ENCODE measurements at places on chromosomes 12 and 14. TPM values are rescaled to one million over a fixed set of nuclear protein-coding genes. Genes with fewer than 3 reads are reported as not detected.

DNA sequence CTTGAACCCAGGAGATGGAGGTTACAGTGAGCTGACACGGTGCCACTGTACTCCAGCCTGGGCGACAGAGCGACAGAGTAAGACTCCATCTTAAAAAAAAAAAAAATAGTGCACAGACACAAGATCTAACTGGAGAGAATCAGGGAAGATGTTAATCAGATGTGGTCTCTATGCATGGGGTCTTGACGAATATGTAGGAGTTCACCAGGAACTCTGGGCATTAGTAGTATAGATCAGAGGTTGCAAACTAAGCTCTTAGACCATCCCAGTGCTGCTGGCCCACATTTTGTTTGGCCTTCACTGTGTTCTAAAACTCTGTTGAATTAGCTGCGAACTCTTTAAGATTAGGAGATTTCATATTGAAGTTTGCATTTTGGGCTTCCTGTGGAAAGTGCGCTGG is 31.6 kb downstream of the SNRNP35 start:
- no peaks in the 10 kb centered on the region for H3K36me3 ChIP-seq
- DNase-seq = no peak
- H3K4me3 ChIP-seq = no peak overlapping the region
- H3K27ac ChIP-seq = no peak overlapping the region
- peaks cover 2% of the 10 kb centered on the region for H3K4me1 ChIP-seq
- no peaks in the 10 kb centered on the region for H3K27me3 ChIP-seq

- no peaks in the 10 kb centered on the region for H3K27me3 ChIP-seq
- H3K36me3 ChIP-seq = peaks cover 57% of the 10 kb centered on the region
- H3K4me3 ChIP-seq = peak overlapping the region; percentile 56
- no peak for DNase-seq
- H3K27ac ChIP-seq = peak overlapping the region; percentile 89
Measured at GRCh38 chr14:75470238-75470797, 42.5 kb downstream of the JDP2 start.

DNA sequence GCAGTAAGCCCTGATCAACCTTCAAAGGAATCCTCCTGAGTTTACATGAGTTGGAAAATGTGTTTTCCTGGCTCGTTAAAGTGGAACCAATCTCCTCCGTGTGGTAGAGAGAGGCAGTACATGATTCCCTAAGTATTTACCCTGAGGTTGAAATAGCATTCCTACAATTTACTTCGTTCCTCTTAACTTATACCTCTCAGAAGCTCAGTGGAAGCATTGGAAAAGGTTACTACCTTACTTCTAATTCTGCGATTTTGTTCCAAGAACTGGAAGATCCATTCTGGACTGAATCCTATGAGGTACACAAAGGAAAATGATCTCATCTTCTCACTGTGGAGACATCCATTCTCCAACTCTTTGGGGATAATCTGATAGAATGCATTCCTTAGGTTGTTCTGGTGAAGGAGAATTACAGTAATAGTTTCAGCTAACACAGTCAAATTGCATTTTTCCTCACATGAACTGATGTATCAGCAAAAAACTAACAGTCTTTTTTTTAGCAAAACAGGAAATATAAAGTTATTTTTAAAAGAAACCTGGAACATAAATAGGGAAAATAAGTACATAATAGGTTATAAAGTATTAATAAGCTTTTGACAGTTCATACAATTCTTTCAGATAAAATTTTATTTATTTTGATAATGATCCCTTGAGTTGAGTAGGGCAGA is 475.6 kb downstream of the PDZRN4 start:
- no peaks in the 10 kb centered on the region for H3K4me1 ChIP-seq
- H3K4me3 ChIP-seq = no peak overlapping the region
- no peak overlapping the region for H3K27ac ChIP-seq
- no peaks in the 10 kb centered on the region for H3K36me3 ChIP-seq
- H3K27me3 ChIP-seq = no peaks in the 10 kb centered on the region

GRCh38 chr14:63212209-63212608 is 8.0 kb downstream of the RHOJ start:
- H3K36me3 ChIP-seq = no peaks in the 10 kb centered on the region
- DNase-seq = no peak
- no peaks in the 10 kb centered on the region for H3K4me1 ChIP-seq
- no peak overlapping the region for H3K27ac ChIP-seq
- H3K4me3 ChIP-seq = no peak overlapping the region
- H3K27me3 ChIP-seq = peaks cover 2% of the 10 kb centered on the region

Gene IGF1
- 0.27 TPM for total RNA-seq

DNA sequence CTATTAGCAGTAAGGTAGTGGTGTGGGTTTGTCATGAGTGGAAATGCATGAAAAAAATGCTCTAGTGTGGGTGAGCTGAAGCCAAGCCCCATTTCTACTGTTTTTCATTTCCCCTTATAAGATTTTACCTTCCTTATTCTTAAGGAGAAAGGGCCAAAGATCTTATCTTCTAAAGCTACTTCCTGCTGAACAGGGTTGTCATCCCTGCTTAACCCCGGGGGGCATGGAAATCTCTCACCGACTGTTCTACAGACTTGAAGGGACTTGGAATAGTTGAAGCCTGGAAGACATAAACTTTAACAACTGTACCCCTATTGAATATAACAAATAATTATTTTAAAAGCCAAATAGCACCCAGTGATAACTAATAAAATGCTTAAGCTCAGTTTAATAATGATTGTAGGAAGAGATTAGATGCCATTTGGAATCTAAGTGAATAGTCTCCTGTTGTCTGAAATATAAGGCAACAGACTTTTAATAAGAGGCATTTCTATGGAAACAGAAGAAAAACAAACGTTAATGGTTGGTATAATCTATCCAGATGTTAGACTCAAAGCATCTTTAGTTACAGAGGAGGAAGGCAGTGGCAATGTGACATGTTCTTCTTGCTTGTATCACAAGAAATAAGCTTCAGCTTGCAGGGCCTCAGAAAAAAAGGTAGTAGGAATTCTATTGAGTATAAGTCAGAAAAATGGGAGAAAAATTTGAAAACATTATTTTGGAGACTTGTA is 1.8 kb upstream of the GMFB start:
- peaks cover 12% of the 10 kb centered on the region for H3K36me3 ChIP-seq
- H3K4me1 ChIP-seq = peaks cover 49% of the 10 kb centered on the region
- DNase-seq = no peak
- no peaks in the 10 kb centered on the region for H3K27me3 ChIP-seq
- peak overlapping the region; percentile 94 for H3K27ac ChIP-seq

DNA sequence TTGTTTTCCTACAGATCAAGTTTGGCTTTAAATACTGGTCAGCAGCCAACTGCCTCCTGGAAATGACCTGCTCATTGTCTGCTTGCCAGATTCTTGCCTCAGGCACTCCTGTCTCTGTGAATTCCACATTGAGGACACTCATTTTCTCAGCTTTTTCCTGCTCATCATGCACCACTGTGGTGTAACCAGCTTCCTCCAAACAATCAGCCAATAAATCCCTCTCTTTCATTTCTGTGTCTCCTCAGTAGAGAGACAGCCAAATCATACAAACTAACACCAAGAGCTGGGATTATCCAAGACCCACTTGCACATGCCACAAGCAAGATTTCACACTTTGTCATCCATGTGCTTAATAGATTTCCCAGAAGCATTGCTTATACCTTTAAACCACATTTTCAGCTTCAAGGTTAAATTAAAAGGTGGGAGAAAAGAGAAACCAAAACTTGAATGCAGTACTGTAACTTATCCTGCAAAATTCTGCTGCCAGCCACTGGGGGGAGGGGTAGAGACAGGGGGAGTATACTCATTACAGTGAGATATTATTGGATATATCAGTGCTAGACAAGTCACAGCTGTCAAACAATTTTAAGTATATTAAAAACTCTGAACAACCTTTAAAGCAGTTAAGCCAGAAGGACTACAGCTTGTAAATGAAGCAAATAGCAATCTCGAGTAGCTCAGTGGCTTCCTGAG is 105.0 kb downstream of the PPP2R5E start:
- peaks cover 10% of the 10 kb centered on the region for H3K36me3 ChIP-seq
- H3K27me3 ChIP-seq = no peaks in the 10 kb centered on the region
- H3K27ac ChIP-seq = peak overlapping the region; percentile 9
- H3K4me1 ChIP-seq = peaks cover 45% of the 10 kb centered on the region
- no peak overlapping the region for H3K4me3 ChIP-seq

- H3K27ac ChIP-seq = no peak overlapping the region
- DNase-seq = no peak
- H3K27me3 ChIP-seq = peaks cover 2% of the 10 kb centered on the region
- H3K36me3 ChIP-seq = no peaks in the 10 kb centered on the region
- no peaks in the 10 kb centered on the region for H3K4me1 ChIP-seq
- H3K4me3 ChIP-seq = no peak overlapping the region
Measured at GRCh38 chr12:100877776-100878175, 83.2 kb downstream of the ANO4 start.

- no peaks in the 10 kb centered on the region for H3K36me3 ChIP-seq
- no peak overlapping the region for H3K4me3 ChIP-seq
- DNase-seq = no peak
- no peak overlapping the region for H3K27ac ChIP-seq
- peaks cover 52% of the 10 kb centered on the region for H3K27me3 ChIP-seq
- H3K4me1 ChIP-seq = peaks cover 4% of the 10 kb centered on the region
Measured at GRCh38 chr12:1829306-1829900, 9.0 kb downstream of the LRTM2 start.

- no peak for DNase-seq
- no peaks in the 10 kb centered on the region for H3K4me1 ChIP-seq
- H3K27me3 ChIP-seq = peaks cover 13% of the 10 kb centered on the region
- no peak overlapping the region for H3K4me3 ChIP-seq
Measured at GRCh38 chr14:91902336-91902735, 35.0 kb upstream of the TC2N start.

DNA sequence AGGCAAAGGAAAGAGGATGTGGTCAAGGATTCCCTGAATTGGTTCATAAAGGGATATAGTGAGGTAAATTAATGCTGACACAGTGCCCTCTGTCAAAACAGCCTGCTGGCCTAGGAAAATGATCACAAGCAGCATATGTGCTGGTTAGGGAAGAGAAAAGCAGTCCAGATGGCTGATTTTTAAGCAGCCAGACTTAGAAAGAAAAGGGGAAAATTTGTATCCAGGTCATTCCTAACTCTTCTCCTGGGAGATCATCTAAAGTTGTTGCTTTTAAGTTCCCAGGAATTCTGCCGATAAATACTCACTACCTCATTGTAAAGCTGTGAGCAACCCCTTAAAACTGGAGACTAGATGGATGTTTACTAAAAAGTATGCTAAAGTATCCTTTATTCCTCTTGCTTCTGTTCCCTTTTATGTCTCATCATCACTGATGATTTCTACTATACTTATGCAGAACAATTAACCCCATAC is 46.4 kb upstream of the CNOT2 start:
- DNase-seq = no peak
- H3K27ac ChIP-seq = no peak overlapping the region
- H3K4me3 ChIP-seq = no peak overlapping the region
- H3K27me3 ChIP-seq = no peaks in the 10 kb centered on the region

GRCh38 chr12:110199339-110200123 is 75.4 kb downstream of the IFT81 start:
- DNase-seq = no peak
- H3K27me3 ChIP-seq = no peaks in the 10 kb centered on the region
- no peaks in the 10 kb centered on the region for H3K36me3 ChIP-seq
- H3K4me1 ChIP-seq = no peaks in the 10 kb centered on the region
- no peak overlapping the region for H3K4me3 ChIP-seq
- no peak overlapping the region for H3K27ac ChIP-seq

Gene DLGAP5
- 0.73 TPM for total RNA-seq

DNA sequence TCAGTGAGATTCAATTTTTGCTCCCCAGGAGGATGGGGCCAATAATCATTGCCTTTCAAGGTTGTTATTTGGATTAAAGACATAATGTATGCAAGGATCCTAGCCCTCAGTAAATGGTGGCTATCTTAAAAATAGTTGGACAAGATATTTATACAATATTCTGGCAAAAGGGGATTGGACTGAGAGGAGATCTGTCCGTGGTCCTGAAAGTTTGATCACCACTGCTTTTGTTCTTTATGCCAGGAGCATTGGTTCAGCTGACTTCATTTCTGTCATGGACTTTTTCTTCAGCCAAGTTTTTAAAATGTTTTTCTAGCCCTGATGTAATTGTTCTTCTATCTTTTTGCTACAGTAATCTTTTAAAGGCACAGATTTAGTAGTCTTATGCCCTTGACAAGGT is 70.2 kb upstream of the TCL1A start:
- H3K27ac ChIP-seq = no peak overlapping the region
- H3K36me3 ChIP-seq = no peaks in the 10 kb centered on the region
- H3K27me3 ChIP-seq = no peaks in the 10 kb centered on the region
- H3K4me3 ChIP-seq = no peak overlapping the region
- no peak for DNase-seq

DNA sequence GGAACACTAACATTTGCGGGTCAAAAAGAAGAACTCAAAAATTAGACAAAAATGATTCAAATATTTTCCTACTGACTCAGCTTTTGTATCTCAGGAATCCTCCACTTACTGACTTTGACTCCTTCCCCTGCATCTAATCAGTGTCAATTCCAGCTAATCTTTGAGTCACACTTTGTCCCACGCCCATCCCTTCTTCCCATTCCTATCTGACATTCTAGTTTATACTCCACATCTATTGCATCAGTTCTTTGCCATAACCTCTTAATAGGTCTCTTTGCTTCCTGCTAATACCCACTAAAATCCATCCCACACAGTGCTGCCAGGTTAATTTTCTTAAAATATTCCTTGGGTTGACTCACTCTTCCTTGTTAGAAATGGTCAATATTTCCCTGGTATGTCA is 19.1 kb downstream of the BBS10 start:
- no peak overlapping the region for H3K4me3 ChIP-seq
- H3K27me3 ChIP-seq = peaks cover 2% of the 10 kb centered on the region
- H3K36me3 ChIP-seq = no peaks in the 10 kb centered on the region
- H3K4me1 ChIP-seq = no peaks in the 10 kb centered on the region
- no peak for DNase-seq
- no peak overlapping the region for H3K27ac ChIP-seq

- no peak for DNase-seq
- H3K27ac ChIP-seq = no peak overlapping the region
- no peak overlapping the region for H3K4me3 ChIP-seq
- H3K4me1 ChIP-seq = peaks cover 7% of the 10 kb centered on the region
- peaks cover 38% of the 10 kb centered on the region for H3K27me3 ChIP-seq
- no peaks in the 10 kb centered on the region for H3K36me3 ChIP-seq
Measured at GRCh38 chr14:99752486-99753121, 40.6 kb upstream of the EML1 start.

Gene C1QL4
- total RNA-seq = not detected

Gene KERA
- not detected for total RNA-seq
